NCI-H510A (cell line): ENCODE measurements at places on chromosomes 13 and 19.

DNA sequence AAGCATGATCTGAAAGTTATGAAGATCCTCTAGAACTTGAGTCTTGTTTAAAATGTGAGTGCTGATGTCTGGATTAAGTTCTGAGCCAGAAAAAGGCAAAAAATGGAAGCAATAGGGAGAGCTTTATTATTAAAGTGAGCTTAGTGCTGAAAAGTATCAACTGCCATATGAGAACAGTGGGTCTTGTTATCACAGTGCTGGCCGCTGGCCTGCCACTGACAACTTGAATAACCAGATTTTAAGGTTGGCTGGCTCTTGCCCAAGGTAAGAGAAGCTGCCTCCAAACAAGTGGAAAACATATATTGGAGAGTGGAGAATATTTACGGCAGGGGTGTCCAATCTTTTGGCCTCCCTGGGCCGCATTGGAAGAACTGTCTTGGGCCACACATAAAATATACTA is 33.9 kb downstream of the NUFIP1 start:
- no peak for DNase-seq

DNA sequence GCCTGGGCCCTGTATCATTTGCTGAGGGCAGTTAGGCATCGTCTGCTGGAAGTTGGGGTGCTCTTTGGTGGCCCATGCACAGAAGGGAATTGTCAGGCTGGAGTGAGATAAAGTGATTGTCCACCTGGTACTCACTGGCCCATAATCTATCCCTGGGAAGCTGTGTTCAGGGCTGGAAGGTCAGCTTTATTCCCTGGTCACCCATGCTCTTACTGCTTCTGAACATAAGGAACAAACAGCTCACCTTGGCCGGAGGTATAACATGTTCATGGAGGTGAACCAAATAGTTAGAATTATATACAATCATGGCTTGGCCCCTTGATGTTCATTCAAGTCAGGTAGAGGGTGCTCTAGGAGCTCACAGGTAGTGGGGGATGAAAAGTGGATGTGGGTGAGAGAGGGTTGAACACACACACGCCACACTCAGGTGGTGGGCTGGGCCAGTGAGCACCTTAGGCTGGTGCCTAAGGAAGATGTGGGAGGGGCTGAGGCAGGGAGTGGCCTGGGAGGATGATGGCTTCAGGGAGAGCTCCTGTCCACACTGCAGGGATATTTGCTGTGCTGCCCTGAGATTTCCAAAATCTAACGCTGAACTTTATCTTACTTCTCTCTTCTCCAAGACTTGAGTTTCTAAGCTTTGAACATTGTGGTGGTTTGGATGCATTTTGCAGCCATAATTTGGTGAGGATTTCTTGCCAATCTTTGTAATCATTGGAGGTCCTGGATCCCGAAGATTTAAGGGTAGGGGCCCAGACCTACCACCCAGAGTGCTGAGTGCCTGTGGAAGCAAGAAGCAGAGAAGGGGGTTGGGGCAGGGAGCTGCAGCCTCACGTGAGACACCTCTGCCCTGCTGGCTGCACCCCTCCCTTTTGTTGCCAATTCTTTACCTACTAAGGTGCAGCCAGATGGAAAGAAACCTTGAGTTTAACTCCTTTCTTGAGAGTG is 420.6 kb downstream of the ZNF536 start:
- DNase-seq, result no peak

- no peak for DNase-seq
Observed at GRCh38 chr13:66139701-66140100, 1090.4 kb downstream of the PCDH9 start.

DNA sequence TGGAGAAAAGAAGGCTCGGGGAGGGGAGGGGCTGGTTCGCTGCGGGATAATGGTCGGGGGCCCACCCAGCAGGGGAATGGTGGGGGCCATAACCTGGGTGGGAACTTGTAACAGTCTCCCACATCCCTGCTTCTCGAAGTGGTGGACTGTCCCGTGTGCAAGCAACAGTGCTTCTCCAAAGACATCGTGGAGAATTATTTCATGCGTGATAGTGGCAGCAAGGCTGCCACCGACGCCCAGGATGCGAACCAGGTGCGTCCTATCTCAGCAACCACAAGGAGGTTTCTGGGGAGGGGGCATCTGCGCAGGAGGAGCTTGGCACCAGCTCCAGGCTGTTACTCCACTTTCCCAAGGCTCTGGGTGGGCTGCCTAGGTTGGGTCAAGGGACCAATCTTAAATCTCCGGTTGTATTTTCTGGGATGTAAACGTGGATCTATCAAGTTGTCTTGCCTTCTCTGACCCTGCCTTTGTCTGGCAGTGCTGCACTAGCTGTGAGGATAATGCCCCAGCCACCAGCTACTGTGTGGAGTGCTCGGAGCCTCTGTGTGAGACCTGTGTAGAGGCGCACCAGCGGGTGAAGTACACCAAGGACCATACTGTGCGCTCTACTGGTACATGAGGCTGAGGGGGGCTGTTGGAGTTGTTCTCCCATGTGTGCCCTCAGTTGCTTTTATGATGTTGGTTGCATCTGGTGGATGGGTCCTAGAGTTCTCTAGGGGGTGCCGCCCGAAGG is 1.6 kb downstream of the TRIM28 start:
- no peak for DNase-seq

- no peak for DNase-seq
Observed at GRCh38 chr13:30253830-30254229, 53.5 kb downstream of the KATNAL1 start.

DNA sequence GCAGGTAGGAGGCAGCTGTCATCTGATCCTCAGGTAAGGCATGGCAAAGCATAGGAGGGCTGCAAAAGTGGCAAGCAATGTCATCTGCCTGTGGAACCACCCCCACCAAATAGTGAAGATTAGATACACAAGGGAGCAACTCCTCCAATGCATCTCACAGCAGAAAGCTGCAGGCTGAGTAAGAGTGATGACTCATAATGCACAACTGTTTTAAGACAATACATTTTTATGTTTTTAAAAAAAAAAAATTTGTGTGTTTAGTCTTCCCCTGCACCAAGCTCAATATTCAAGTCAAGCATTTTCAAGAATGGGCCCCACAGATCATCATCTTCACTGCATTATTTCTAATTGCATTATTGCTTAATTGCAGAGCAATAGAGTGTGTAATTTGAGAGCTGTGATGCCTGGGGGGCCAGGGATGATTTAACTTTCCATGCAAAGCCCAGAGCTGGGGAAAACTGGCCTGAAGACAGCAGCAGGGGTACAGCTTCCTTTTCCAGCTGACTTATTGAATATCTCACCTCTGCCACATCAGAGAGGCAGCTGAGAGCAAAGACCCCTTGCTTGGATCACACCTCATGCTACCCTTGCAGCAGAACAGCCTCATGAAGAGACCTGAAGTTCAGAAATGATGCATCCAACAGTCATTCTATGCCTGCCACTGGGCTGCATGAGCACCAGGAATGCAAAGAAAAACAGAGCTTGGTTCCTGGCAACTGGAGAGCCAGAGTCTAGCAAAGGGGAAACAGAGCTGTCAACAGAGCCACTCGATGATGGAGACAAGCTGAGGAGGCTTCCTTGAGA is 22.7 kb upstream of the POP4 start:
- no peak for DNase-seq

GRCh38 chr13:21567714-21568113 is 36.3 kb downstream of the MICU2 start:
- no peak for DNase-seq

GRCh38 chr19:10552510-10553053 is 8.9 kb downstream of the ATG4D start:
- DNase-seq, result no peak

GRCh38 chr19:44912854-44913253 is 1.6 kb upstream of the APOC1 start:
- no peak for DNase-seq
